Activated naive CD8-positive, alpha-beta T cell treated with anti-CD3 and anti-CD28 coated beads, Interleukin-2, amount 10 ng/mL, durations not matched to agents 7 days and 5 days (primary cell): ENCODE measurements at places on chromosomes 3 and 15. TPM values are rescaled to one million over a fixed set of nuclear protein-coding genes. Genes with fewer than 3 reads are reported as not detected.

The NEK11 gene
- 3.1 TPM for total RNA-seq

The PIGZ gene
- 1.4 TPM for total RNA-seq

DNA sequence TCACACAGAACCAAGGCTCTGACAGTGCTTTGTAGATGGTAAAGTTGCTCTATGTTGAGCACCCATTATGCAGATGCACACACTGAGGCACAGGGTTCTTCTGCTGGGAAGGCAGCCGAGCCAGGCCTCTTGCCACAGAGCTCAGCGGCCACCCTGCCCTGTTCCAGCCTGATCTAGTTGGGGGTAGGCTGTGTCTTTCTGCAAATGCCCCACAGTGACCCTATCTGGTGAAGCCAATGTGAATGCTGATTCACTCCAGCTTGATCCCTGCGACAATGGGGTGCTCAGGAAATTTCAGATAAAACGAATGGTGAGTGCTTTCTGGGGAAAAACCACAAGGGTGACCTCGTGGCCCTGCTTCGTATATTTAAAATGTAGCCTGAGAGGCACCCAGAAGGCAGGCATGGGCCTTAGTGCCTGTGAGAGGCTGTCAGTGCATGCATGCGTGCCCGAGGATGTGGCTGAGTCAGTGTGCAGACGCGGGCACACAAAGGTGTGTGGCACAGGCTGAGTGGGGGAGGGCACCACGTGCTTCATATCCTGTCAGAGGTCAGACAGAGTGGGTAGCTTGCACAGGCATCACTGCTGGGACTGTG, 85.7 kb downstream of the ATP2B2 start:
- no peak for DNase-seq

DNA sequence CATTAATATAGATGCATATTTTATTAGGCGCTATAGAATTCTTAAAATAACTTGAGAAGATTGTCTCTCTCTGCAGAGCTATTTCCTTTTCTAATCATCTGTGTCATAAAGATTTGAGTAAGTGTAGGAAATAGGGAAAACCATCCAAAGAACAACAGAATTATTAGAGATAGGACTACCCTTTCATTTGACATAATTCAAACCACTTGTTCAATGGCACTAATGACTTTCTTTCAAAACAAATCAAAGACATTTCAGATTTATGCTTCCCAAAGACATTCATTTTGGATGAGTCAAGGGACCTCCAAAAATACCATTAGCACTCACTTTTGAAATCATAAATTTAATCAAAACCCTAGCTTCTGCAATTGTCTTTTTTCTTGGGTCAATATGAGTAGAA, 29.5 kb downstream of the PRICKLE2 start:
- no peak for DNase-seq

The PLS1 gene
- 3.1 TPM for total RNA-seq

The TMOD2 gene
- 16.0 TPM for total RNA-seq

The GOLGA8G gene
- not detected for total RNA-seq

DNA sequence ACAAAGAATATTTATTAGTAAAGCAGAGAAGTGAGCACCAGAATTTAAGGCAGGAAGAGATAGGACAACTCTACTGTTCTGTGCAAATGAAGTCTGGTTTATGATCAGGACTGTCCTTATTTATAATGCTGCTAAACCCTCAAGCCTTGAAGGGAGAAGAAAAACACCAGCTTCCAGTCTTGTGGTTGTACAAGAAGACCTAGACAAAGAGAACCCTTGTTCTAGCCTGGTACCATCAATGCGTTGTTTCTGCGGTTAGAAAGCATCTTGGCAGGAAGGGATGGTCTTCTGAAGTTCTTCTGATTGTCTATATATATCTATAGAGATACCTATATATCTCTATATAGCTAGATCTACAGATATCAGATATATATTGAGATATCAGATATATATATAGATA, 33.8 kb downstream of the PDCD10 start:
- no peak for DNase-seq

DNA sequence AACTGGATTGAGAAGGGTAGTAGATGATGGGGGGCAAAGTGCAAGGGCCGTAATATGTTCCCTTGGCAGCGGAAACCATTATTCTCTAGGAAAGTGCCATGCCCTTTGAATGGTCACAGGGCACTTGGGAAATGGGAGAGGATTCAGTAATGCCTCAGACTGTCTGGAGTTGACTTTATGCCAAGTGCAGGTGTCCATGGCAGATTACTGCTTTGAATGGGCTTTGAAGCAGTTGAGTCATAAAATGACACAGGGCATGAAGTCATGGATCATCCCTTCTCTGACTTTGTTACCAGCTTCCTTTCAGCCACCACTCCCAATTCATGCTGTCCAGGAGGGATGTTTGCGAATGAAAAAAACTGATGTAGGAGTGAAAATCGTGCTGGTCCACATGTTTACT, 20.1 kb downstream of the AADACL2 start:
- DNase-seq, result no peak

- no peak for DNase-seq
Observed at GRCh38 chr15:91228383-91228782, 128.3 kb downstream of the SV2B start.

DNA sequence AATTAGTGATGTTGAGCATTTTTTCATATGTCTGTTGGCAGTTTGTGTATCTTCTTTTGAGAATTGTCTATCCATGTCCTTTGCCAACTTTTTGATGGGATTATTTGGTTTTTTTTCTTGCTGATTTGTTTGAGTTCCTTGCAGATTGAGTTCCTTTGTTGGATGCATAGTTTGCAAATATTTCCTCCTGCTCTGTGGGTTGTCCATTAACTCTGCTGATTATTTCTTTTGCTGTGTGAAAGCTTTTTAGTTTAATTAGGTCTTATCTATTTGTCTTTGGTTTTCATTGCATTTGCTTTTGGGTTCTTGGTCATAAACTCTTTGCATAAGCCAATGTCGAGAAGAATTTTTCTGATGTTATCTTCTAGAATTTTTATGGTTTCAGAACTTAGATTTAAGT, 414.6 kb downstream of the EPHA6 start:
- no peak for DNase-seq

The DPPA2 gene
- not detected for total RNA-seq

DNA sequence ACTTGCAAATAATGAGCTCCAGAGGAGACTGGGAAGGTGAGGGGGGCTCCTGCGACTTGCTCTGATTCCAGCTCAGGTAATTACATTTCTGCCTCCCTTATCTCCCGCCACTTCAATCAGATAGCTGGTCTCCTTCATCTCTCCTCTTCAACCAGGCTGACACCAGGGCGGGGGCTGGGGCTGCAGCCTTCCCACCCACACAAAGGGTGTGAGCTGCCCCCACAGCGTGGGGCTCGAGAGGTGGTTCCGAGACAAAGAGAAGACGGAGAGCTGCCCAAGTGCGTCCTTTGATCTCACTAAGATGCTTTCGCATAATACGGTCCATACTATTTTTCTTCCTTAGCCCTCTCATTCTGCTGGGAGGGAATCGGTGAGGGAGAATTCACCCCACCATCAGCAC, 139.7 kb downstream of the NSMCE3 start:
- DNase-seq, result no peak

- no peak for DNase-seq
Observed at GRCh38 chr3:57158813-57159738, 6.1 kb downstream of the IL17RD start.

DNA sequence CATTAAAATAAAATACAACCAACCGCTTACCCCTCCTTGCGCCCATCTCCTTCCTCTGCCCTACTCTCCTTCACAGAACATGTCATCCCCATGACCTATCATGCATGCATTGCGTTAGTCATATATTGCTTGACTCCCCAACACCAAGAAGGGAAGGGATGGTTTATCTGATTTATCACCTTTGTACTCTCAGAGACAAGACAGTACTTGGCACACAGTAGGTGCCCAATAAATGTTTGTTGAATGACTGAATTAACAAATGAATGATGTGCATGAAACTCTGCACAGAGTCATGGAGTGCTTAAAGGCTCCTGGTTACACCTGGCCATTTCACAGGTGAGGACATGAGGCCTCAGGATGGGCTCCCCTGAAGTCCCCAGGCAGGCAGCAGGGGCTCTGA, 59.7 kb downstream of the IQSEC1 start:
- DNase-seq, result peak; percentile 28

The CFAP100 gene
- not detected for total RNA-seq

- DNase-seq, result no peak
Observed at GRCh38 chr3:50609071-50609762, 2.4 kb downstream of the CISH start.

DNA sequence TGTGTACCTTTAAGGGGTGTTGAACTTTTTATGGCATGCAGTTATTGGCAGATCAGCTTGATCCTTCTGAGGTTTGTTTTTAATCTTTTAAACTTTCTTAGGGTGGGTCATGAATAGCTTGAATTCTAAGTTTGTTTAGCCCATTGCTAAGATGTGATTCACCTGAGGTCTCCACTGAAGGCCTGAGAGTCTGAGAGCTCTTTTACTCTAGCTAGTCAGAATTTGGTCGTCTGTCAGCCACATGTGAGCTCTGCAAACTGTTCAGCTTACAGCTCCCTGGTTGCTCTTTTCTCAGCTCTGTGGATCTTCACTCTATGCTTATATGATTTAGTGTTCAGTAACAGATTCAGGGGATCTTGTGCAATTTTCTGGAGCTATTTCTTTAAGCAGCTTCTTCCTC, 161.3 kb downstream of the ABHD5 start:
- no peak for DNase-seq

- no peak for DNase-seq
Observed at GRCh38 chr15:63380808-63381282, 801 bp downstream of the CA12 start.

DNA sequence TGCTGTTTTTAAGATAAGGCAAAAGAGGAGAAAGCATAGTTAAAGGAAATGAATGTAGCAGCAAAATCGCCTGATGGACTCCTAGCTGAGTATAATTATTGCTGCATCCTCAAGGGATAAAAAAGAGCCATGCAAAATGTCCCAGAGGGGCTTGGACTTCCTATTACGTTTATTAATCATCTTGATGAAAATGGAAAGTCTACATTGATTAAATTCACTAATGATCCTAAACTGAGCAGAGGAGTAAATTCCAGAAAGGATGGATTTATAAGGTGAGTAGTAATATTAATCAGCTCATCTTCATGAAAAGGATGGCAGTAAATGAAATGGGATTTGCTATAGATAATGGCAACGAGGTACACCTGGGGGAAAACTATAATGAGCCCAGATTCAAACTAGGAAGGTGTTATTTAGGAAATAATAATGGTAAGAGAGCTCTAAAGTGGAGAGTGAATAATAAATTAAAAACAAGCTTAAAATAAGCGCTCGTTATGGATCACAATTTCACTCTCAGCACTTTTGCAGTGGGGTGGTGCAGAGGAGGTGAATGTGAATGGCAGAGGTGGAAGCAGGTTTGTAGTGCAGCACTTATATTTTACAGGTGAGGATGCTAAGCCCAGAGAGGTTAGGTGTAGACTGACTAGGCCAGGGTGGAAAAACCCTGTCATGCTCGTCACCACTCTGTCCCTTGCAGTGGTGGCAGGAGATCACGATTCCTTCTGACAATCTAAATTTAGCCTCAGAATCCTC, 22.3 kb downstream of the IL5RA start:
- DNase-seq, result no peak

DNA sequence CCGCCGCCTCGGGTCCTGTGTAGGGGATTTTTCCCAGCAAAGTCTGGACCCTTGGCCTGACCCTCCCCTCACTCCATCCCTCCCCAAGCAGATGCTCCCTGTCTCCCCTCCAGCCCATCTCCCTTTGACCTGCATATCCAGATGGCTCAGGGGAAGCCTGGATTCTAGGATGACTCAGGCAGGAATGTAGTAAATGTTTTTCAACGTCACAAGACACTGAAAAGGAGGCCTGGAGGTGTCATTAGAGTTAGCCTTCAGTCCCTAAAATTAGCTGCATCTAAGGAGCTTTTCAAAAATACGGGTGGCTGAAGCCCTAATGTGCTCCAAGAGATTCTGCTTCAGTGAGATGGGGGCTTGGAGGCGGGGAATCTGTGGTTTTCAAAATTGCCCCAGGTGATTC, 7.2 kb downstream of the ACAN start:
- DNase-seq, result no peak

The C15orf61 gene
- total RNA-seq, result 7.6 TPM

GRCh38 chr3:71238355-71238757, 345.2 kb downstream of the FOXP1 start:
- no peak for DNase-seq

The PP2D1 gene
- total RNA-seq, result not detected

GRCh38 chr3:192772240-192772894, 45.0 kb upstream of the FGF12 start:
- DNase-seq, result no peak

- no peak for DNase-seq
Observed at GRCh38 chr3:191455257-191455952, 5.6 kb upstream of the PYDC2 start.

- no peak for DNase-seq
Observed at GRCh38 chr3:116966649-116967048, 257.1 kb downstream of the TUSC7 start.

DNA sequence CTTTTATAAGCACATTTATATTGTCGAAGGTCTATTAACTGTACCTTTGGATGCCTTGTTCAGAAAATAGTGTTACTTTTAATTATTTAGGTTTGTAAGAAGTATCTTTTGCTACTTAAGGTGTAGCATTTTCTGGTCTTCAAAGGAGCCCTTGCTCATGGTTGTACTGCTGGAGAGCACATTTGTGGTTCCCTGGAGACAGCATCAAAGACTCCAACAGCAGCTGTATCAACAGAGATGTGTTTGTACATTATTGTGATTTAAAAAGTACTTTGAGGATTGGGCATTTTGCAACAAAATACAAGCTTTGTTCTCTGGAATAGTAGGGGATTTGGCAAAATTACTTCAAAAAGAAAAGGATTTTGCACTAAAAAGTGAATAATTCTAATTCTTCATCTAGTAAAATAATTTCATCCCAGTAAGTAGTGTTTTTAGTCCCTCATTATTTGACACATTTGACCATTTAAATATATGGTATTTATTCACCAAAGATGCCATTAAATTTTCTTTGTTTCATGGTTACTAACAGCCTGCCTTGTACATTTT, 16.5 kb downstream of the TBC1D23 start:
- no peak for DNase-seq

GRCh38 chr3:189999718-190000117, 121.0 kb downstream of the P3H2 start:
- DNase-seq, result no peak

The GP9 gene
- total RNA-seq, result not detected

DNA sequence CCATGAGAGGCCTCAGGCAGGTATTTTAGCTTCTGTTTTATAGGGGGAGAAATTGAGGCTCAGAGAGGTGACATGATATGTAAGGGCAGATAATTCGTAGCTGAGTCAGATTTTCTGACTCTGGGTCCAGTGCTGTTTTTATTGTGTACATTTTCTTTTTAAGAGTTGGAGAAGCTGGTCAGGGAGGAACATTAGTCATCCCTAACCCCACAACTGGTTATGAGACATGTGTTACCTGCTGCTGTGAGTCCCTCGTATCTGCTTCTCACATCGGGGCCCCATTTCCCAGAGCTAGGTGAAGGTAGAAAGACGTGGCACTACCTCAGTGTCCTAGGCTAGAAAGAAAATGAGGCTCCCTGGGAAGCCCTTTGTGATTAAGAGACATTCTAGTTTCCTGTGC, 28.6 kb downstream of the GALNT15 start:
- DNase-seq, result no peak
